Brain microvascular endothelial cell (primary cell): ENCODE measurements at places on chromosomes 2 and 18.
A peak's percentile ranks its signal among the peaks of the same experiment; 100 is the strongest.

DNA sequence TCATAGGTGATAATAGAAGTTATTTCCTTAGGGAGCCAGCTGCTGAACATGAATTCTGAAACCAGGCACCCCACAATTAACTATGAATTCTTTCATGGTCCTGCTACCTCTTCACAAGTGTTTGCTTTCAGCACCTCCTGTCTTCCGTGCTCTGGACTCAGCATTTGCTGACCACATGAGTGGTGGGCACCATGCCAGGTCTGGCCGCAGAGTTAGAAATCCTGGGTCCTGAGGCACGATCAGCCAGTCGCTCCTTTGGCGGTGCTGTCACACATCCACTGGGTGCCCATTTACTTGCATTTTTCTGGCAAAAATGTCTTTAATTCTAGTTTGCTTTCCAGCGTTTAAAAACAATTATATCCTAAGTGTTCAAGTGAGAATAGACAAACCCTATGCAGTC is 196.4 kb upstream of the PXDN start:
- DNase-seq, result no peak

GRCh38 chr2:50729306-50730049 is 302.5 kb downstream of the NRXN1 start:
- no peak for DNase-seq

GRCh38 chr2:176924909-176925534 is 287.6 kb upstream of the HNRNPA3 start:
- DNase-seq, result no peak

- DNase-seq, result no peak
Measured at GRCh38 chr2:150284116-150284515, 203.4 kb downstream of the RND3 start.

- DNase-seq, result no peak
Measured at GRCh38 chr18:1304392-1304992, 399.8 kb downstream of the ADCYAP1 start.

GRCh38 chr2:105789745-105790460 is 45.2 kb downstream of the NCK2 start:
- peak; percentile 40 for DNase-seq

- DNase-seq, result no peak
Measured at GRCh38 chr18:48885924-48886400, 64.8 kb downstream of the SMAD7 start.

- DNase-seq, result no peak
Measured at GRCh38 chr2:113910967-113911678, 21.2 kb downstream of the ACTR3 start.

DNA sequence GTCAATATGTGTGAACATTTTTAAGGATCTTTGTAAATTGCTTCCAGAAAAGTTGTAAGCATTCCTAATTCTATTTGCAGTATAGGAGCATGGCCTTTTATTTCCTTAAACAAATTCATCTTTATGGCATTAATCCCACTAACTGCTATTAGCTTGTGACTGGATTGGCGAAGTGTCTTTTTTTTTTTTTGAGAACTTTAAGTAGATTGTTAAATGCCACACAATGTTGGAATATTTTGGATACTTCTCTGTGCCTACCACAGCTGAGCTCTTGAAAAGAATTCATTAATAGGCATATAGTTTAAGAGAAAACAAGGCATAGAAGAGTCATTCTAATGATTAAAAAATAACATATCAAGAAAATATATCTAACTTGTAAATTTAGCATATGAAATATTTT is 129.7 kb downstream of the LAMA3 start:
- no peak for DNase-seq

- DNase-seq, result no peak
Measured at GRCh38 chr2:182668671-182669070, 47.4 kb upstream of the DNAJC10 start.

GRCh38 chr2:72561621-72562318 is 264.1 kb downstream of the EXOC6B start:
- DNase-seq, result peak; percentile 81

- DNase-seq, result no peak
Measured at GRCh38 chr2:148459377-148459778, 185.2 kb upstream of the EPC2 start.

- DNase-seq, result no peak
Measured at GRCh38 chr2:88190808-88191721, 20.9 kb downstream of the THNSL2 start.

- DNase-seq, result no peak
Measured at GRCh38 chr2:162706770-162707169, 131.8 kb downstream of the KCNH7 start.

DNA sequence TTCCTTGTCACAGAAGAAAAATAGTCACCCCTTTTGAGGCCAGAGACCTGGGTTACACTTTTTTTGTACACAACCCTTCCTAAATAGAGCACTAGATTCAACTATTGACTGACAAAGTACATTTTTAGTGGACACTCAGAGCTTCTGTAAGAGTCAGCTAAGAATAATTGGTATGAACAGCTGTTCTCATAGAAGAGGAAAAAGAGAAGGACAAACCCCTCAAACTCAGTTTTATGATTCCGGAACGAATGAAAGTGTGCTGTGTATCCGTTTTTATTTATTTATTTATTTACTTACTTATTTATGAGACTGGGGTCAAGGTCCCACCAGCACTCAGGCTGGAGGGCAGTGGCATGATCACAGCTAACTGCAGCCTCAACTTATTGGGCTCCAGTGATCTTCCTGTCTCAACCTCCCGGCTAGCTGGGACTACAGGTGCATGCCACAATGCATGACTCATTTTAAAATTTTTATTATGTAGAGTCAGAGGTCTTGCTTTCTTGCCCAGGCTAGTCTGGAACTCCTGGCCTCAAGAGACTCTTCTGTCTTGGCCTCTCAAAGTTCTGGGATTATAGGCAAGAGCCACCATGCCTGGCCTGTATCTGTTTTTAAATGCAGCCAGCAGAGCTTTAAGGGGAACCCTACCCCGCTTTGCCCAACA is 36.0 kb upstream of the FZD5 start:
- no peak for DNase-seq

- DNase-seq, result no peak
Measured at GRCh38 chr18:80154293-80154692, 45.2 kb downstream of the ADNP2 start.

- DNase-seq, result peak; percentile 44
Measured at GRCh38 chr2:42928692-42929545, 136.5 kb upstream of the HAAO start.

DNA sequence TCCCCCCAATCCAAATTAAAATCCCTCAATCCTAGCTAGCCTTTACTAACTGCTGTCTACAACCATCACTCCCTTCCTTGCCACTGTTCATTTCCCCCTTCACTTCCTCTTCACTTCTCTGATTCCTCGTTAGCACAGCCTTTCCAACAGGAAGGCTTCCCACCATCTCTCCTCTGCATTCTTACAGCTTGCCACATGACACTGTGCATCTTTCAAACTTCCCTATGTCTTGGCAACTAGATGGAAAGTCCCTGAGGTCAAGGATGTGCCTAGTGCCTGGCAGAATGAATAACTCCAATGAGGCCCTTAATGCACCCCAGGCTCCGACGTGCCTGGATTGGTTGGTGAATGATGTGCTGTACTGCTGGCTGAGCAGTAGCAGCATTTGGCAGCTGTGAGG is 15.2 kb downstream of the SAP130 start:
- DNase-seq, result no peak

GRCh38 chr18:46915800-46916550 is 1.3 kb downstream of the PIAS2 start:
- DNase-seq, result no peak

- no peak for DNase-seq
Measured at GRCh38 chr2:234491281-234491680, 5.6 kb downstream of the ARL4C start.

DNA sequence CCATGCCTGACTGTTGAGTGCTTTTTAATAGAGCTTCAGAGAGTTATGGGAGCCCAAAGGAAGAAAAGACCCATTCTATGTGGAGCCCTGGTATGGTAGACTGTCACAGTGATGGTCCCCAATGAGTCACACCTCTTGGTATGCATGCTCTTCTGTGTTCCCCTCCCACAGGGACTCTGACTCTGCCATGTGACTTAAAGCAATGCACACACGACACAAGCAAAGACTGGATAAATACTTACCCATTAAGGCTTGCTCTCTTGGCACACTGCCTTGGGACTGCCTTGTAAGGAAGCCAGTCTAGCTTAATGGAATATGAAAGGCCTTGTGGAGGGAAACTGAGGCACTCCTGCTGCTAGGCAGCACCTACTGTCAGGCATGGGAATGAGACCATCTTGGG is 16.7 kb upstream of the DTNB start:
- DNase-seq, result peak; percentile 47

DNA sequence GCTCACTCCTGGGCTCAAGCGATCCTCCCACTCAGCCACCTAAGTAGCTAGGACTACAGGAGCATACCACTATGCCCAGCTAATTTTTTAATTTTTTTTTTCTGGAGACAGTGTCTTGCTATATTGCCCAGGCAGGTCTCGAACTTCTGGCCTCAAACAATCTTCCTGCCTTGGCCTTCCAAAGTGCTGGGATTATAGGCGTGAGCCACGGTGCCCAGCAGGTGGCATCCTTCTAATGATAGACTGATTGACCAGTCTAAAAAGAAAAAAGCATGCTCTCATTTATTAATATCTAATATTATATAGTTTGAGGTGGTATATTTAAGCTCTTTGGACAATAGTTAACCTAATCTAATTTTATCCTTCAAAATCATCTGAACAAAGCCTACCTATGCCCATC is 198.6 kb downstream of the CAMKMT start:
- no peak for DNase-seq

- DNase-seq, result no peak
Measured at GRCh38 chr18:68219872-68220271, 495.0 kb downstream of the TMX3 start.

DNA sequence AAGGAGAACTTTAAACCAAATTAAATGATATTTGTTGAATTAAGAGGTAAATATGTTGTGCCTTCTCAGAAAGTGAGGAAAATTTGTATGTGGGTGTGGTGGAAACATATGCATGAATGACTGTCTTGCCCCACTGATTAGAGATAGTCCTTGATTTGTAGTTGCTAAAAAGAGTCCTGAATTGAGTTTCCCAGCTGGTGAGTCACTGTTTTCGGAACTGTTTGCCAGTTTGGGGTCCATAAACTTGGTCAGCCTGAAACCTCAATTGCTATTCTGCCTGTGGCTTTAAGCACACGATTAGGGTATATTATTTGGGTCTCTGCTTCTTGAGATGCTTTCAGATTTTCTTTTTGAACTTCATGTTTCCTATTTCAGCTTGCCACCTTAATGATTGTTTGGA is 53.3 kb downstream of the PIKFYVE start:
- peak; percentile 9 for DNase-seq

DNA sequence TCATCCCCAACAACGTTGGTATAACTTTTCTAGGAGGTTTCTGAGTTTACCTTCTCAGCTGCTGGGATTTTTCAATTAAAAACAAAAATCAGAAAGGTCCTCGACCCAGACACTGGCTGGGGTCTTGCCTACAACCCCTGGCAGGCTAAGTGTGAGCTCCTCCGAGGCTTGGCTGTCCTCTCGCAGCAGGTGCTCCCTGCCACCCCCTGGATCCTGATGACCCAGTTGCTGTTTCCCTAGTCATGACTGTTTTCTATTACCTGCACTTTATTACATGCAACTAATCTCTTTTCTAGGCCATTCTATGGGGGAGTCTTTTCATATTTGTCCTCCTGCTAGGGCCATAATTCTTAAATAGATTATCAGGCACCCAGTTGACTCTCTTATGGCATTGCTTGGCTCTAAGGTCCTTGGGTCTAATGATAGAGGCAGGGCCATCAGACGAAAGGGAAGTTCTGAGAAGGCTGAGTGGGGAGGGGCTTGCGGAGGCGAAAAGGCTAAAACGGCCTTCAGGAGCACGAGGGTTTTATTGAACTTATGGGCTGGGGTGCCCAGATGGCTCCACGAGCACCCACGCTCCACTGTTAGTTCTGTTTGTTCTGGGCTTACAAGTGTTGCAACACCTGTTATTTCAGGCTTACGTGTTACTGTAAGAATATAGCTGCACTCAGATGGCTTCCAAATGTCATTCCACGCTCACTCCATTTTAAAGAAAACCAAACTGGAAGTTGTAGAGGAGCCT is 166.0 kb downstream of the NCK2 start:
- no peak for DNase-seq

- DNase-seq, result no peak
Measured at GRCh38 chr2:72913486-72914205, 3.7 kb upstream of the EMX1 start.

DNA sequence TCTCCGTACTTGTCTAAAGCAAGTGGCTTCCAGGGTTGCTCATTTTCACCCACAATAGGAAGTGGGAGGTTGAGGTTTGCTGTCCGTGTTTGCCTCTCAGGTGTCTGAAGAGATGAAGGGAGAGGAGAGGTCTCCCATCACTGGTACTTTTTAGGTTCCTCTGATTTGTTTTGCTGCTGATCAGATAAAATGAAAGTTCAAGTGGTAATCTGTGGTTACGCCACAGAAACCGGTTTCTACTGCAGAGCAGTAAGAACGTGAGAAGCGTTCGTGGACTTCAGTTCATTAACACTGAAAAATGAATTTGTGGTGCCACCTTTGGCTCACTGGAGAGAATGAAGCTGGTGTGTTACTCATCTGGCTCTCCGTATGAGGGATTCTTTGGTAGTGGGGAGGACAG is 118.2 kb downstream of the GBX2 start:
- no peak for DNase-seq

GRCh38 chr2:74441690-74442482 is at the start of gene RTKN:
TSS of gene RTKN (minus strand) at chr2:74441937. CDS start at chr2:74441816, 121 bp downstream.
- no peak for DNase-seq

DNA sequence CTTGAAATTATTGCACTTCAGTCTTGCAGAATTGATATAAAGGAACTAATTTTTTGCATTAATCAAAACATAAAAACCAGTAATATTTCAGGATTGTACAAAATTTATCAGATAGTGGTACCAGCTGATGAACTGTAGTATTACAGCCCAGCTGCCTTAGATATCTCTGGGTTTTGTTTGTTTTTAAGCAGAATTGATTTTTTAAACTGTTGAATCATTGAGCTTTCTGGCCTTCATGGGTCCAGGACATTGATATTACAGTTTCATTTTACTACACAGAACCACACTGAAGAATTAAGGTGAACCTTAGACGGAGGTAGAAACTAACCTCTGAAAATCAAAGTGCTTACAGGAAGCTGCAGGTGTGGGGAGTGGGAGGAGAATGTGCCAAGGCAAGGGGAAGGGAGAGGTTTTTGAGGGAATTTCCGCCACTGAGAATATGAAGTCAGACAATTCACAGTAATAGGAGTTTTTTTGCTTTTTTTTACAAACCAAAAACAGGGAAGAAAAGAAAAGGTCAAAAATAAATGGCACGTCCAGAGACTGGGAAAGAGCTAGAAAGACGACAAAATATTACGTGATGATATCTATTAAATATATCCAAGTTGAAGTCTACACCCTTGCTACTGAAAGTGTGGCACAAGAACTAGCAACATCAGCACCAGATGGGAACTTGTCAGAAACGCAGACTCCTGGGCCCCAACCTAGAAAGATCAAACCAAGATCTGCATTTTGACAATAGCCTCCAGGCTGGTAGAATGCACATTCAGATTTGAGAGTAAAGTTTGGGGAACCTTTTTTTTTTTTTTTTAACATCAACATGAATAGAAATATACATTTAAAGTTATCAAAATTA is 40.8 kb upstream of the SPAG16 start:
- no peak for DNase-seq

DNA sequence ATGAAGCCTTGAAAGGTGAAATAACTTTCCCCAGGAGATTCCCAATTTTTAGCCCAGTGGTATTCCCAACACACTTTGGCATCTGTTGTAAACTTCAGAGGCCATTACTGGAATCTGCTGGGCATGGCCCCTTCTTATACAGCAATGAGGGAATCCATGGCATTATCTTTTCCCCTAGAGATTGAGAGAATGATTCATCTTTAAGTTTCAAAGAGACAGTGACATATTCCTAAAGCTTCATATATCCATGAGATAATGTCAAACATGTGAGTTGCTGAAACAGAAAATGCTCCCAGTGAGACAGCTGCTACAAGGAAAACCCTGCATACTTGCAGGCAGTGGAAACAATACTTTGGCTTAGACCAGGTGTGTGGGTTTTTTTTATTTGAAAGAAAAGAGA is 51.1 kb upstream of the DLX2 start:
- no peak for DNase-seq
